Anterior cingulate cortex (tissue), 58 donors: ENCODE measurements at places on chromosomes 5 and 9.

GRCh38 chr5:132471151-132471907 lies 19.2 kb downstream of the IRF1 start:
- no peak for DNase-seq

GRCh38 chr9:125462861-125463291 lies 201.2 kb downstream of the GAPVD1 start:
- DNase-seq, result no peak

GRCh38 chr9:34603610-34604231 lies 8.2 kb downstream of the RPP25L start:
- DNase-seq, result peak; percentile 57

DNA sequence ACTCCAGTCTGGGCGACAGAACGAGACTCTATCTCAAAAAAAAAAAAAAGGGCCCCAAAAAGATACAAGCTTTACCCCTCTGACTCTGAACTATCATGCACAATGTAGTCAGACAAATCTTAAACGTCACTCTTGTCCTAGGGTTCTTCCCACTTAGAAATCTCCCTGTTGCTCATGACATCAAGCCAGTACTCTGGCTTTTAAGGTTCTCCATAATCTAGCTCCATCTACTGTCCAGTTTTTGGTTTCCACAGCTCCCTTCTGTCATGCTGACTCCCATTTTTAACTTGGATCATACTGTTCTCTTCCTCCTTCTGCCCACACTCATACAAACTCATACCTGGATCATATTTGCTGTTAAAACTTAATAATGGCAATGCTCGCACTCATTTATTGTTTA lies 156.7 kb upstream of the TLX3 start:
- DNase-seq, result no peak

GRCh38 chr9:89716559-89716958 lies 111.7 kb downstream of the GADD45G start:
- no peak for DNase-seq

DNA sequence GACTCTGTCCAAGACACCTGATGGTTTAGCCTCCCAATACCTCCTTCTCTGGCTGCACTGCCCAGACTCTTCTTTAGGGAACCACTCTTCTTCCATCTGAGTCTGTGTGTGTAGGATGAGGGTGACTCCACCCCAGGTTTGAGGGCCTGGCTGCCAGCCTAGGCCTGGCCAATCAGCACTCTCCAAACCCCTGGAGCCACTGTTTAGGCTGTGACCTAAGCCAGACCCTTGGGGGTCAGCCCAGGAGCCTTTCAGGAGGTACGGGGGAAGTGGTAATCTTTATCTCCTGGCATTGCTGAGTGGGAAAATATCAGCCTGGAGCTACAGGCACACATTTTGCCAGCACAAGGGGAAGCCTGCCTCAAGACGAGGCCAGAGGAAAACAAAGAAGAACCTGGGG lies 6.2 kb upstream of the ERGIC1 start:
- no peak for DNase-seq

DNA sequence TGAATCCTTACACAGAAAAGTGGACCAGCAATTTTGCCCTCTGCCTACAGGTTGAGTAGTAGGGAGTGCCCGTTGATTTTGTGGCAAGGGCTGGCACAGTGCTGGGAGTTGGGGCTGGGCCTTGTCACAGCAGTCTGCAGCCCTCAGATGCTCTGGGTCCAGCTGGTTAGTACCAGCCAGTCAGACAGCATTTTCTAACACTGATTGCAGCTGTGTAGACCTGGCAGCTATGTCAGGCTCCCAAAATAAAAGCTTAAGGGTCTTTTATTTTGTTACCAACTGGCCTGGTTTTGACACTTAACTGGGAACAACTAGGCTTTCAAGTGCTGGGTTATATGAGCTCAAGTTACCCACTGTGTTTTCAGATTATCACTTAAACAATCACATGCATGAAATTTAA lies 57.7 kb downstream of the MAT2B start:
- no peak for DNase-seq

- DNase-seq, result no peak
Measured at GRCh38 chr9:126618190-126618584, 4.5 kb downstream of the LMX1B start.

DNA sequence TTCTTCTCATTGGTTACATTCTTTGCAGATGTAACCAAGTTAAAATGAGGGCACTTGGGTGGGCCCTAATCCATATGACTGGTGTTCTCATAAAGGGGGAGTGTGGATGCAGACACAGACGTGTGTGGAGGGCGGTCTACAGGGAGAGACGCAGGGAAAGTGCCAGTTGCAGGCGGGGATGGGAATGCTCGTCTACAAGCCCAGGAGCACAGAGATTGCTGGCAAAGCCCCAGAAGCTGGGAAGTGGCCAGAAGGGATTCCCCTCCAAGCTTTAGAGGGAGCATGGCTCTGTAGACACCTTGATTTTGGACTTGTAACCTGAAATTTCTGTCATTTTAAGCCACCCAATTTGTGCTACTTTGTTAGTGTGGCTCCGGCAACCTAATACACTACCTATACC lies 96.8 kb upstream of the CTSL start:
- DNase-seq, result no peak

GRCh38 chr9:117095081-117095480 lies 319.8 kb downstream of the ASTN2 start:
- DNase-seq, result no peak

GRCh38 chr5:109496112-109496511 lies 86.3 kb upstream of the PJA2 start:
- no peak for DNase-seq

DNA sequence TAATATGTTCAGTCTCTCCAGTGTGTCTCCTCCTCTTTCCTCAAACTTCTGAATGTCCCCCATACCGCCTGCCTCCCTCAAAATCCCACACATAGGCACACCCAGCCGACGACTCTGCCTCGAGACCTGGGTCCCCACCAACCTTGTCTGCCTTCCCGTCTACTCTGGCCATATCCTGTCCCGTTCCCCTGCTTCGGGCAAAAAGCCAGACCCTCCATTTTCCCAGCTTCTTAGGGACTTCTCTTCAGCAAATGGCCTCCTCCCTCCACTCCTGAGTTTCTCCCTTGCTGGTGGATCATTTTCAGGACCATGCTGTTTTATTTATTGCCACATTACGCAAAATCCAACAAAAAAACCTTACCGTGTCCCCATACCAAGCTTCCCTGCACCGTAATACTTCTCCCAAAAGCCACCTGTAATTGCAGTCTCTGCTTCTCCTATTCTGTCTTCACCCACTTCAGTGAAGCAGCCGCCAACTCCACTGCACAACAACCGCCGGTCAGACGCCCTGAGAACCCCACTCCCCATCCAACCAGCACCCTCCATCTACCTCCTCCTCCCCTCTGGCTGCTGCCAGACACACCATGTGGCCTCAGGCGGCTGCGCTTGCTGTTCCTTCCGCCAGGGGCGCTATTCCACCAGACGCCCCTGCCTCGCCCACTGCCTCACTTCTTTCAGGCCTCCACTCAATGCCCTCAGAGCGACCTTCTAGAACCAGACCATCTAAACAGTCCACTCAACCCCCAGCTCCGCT lies 117.0 kb downstream of the TRPM6 start:
- no peak for DNase-seq

- no peak for DNase-seq
Measured at GRCh38 chr9:38059233-38059936, 9.6 kb downstream of the SHB start.
